ENCODE measurements at places on chromosomes 1 and 21. TPM values are rescaled to one million over a fixed set of nuclear protein-coding genes. Genes with fewer than 3 reads are reported as not detected.

The RHD gene
- not detected for total RNA-seq

The SAMD11 gene
- 1.3 TPM for total RNA-seq

The TMEM54 gene
- total RNA-seq = 10.9 TPM

The G0S2 gene
- 205 TPM for total RNA-seq

The RNU1-2 gene
- total RNA-seq = 2,260 TPM

The SLC35F3 gene
- total RNA-seq = not detected

The CDCA8 gene
- total RNA-seq = 0.17 TPM

The SLC22A15 gene
- total RNA-seq = 11.2 TPM

The AGMAT gene
- 0.18 TPM for total RNA-seq

The ASCL5 gene
- total RNA-seq = not detected

The CRYBG2 gene
- not detected for total RNA-seq

The PRRX1 gene
- total RNA-seq = 91.2 TPM

The NVL gene
- total RNA-seq = 10.7 TPM

The CYP4A11 gene
- 0.25 TPM for total RNA-seq

GRCh38 chr1:73911849-73912248, 286.1 kb downstream of the LRRIQ3 start:
- no peak for DNase-seq

DNA sequence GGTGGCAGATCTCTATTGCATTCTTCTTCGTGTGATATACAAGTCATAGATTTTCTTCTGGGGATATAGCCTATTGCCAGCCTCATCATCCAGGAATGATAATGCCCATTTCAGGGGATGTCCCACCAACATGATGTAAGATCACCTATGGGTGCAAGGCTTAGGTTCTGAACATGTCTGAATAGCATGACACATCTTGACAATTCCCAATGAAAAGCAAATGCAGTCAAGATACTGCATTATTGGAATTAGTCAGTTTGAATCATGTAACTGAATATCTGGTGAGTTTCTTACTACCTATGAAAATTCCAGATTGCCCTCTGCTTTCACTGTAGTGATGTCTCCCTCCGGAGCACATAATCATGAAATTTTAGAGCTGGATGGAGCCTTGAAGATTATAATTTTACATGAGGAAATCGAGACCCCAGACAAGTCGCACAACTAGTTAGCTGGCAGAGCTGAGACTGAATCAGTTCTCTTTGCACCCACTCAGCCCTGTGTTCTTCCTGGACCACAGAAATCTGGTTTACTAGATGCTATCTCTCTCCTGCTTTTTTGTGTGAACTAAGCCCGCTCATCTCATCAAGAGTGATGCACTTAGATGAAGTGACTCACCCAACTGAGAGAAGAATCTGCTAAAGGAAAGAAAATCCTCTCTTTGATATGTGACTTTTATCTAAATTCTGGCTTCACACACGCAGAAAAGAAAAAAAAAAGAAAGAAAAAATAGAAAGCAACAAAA, 65.0 kb downstream of the WDR64 start:
- DNase-seq = no peak

DNA sequence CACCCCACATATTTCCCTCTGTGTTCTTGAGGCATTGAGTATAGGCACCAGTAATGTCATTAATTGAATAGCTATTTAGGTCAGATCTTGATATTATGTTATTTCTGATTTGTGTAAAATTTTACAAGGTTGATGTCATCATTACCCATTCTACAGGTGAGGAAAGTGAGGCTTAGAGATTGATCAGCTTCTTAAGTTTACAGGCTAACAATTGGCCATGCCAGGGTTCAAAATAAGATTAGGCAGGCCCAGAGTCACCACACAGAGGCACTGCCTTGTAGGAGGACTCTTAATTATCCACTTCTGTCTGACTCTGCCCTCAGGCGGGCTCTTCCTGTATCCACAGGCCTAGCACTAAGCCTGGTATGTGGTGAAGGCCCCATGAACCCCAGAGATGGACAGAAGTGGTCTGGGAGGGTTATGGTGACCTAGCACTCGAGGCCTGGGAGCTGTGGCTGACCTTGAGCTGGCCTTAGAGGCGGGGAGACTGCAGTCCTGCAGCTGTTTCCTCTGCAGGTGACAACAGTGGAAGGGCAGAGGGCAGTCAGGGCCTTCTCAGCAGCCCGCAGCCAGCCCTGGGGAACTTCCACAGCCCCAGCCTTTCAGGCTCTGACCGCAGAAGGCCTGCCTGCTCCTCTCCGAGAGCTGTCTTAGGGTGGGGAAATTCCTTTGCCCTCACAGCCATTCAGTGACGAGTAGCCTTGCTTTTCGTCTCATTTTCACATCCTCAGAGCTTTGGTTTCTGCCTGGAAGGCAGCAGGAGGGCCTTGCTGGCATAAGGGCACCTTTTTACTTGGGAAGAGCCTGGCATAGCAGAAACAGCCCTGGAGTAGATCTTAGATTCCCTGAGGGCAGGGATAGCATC, 12.2 kb downstream of the ZDHHC18 start:
- DNase-seq = no peak

DNA sequence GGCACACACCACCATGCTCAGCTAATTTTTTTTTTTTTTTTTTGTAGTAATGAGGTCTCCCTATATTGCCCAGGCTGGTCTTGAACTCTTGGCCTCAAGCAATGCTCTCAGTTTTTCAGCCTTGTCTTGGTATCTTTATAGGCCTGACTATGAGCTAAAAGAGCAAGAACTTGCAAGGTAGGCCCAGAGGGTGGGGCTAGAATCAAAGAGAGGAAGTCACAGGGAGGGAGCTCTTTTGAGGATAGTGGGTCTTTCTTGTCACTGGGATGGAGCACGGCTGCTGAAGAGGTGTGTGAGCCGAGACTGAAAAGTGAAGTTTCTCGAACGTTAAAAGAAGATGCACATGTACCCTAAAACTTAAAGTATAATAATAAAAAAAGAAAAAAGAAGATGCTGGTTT, 260.0 kb upstream of the BEND5 start:
- DNase-seq = no peak

DNA sequence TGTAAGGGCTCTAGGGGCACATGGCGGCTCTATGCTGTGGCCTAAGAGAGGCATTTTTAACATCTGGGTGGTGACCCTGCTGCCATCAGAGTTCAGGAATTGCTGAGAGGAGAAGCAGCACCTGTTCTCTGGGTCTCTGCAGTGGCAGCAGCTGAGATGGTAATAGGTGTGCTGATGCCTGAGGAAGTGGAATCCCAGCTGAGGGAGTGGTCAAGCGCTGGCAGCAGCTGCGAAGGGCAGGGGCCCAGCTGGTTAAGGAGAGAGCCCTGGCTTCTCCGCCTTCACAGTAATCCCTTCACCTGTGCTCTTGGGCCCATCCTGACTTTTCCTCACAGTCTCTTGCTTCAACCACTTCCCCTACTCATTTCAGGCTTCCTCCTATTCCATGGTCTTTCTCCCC, 39.8 kb downstream of the GJA5 start:
- no peak for DNase-seq

DNA sequence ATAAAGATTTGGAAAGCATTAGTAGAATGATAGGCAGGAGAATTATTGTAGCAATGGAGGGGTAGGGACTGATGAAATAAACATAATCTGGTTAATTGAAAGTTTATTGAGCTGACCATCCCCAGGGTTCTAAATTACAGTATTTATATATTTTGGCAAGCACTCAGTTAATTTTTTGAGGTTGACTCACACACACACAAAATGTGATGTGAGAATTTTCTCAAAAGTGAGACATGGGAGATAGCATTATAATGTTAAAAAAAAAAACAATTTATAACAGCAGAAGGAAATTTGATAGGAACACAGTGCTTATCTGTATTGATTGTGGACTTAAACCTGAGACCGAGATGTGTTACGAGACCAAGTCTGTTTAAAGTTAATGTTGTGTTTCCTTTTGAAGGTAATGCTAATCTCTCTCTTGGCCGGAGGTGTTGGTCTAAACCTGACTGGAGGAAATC, 24.6 kb downstream of the TRIM45 start:
- DNase-seq = no peak

- no peak for DNase-seq
These were observed 84.7 kb downstream of the DISP3 start for GRCh38 chr1:11563560-11564069.

GRCh38 chr21:16179773-16180172, 450.0 kb downstream of the USP25 start:
- DNase-seq = no peak

- DNase-seq = no peak
These were observed 9.8 kb downstream of the IFNGR2 start for GRCh38 chr21:33412832-33413519.

DNA sequence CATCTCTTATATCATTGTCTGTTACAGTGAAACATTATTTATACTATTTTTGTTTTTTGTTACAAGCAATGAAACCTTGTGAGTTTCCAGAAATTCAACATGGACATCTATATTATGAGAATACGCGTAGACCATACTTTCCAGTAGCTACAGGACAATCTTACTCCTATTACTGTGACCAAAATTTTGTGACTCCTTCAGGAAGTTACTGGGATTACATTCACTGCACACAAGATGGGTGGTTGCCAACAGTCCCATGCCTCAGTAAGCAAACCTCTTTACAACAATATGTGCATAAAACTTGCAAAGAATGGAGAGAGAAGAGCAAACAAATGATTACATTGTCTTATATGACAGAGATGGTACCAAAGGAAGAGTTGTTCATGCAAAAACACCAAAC, 22.4 kb downstream of the CFHR4 start:
- no peak for DNase-seq

GRCh38 chr1:113846391-113847035, 25.0 kb downstream of the PTPN22 start:
- no peak for DNase-seq

- DNase-seq = no peak
These were observed 16.6 kb downstream of the MX1 start for GRCh38 chr21:41442481-41443186.

- DNase-seq = peak; percentile 52
These were observed 235.1 kb downstream of the RRAGC start for GRCh38 chr1:38624336-38625039.

- no peak for DNase-seq
These were observed 59.5 kb downstream of the KCNK1 start for GRCh38 chr1:233673261-233673946.

DNA sequence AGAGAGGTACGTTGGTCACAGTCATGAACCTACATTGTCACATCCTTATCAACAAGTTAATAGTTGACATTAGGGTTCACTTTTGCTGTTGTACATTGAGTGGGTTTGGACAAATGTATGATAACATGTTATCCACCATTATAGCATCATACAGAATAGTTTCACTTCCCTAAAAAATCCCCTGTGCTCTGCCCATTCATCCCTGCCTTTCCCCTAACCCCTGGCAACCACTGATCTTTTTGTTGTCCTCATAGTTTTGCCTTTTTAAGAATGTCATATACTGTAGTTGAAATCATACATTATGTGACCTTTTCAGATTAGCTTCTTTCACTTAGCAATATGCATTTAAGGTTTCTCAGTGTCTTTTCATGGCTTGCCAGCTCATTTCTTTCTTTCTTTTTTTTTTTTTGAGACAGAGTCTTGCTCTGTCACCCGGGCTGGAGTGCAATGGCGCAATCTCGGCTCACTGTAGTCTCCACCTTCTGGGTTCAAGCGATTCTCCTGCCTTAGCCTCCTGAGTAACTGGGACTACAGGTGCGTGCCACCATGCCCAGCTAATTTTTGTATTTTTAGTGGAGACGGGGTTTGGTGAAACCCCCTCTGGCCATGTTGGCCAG, 50.6 kb downstream of the UCK2 start:
- no peak for DNase-seq

DNA sequence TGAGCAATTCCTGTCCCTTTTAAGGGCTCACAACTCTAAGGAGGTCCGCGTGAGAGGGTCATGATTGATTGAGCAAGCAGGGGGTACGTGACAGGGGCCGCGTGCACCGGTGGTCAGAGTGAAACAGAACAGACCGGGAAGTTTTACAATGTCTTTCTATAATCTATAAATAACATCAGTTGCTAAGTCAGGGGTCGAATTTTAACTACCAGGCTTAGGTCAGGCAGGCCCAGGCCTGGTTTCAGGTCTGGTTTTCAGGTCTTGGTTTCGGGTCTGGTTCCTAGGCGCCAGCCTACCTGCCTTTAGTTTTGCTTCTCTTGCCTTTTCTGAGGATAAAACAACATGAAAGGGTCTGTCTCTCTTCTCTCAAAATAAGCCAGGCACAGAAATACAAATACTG, 476.0 kb upstream of the CAMK1G start:
- DNase-seq = no peak

DNA sequence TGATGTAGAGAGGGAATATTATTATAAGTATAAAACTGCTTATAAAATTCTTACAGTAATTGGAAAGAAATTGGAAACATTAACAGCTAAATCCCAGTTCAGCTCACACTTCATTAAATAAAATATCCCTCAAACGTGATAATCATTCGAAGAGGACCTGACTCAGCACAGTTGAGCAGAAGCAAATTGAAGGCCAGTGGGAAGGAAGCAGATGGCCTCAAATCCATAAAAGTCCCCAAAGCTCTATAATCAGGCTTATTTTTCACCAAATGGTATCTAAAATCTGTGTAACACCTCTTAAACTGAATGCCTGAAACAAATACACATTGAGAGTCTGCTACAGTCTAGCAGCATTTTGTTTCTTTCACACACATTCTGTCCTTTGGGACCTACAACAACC, 106.8 kb downstream of the TENT5C start:
- DNase-seq = no peak

- DNase-seq = no peak
These were observed 223.3 kb upstream of the ZRANB2 start for GRCh38 chr1:71304125-71304524.

GRCh38 chr1:228307218-228308023, 99.2 kb downstream of the TRIM11 start:
- DNase-seq = peak; percentile 14

- DNase-seq = no peak
These were observed 57.8 kb downstream of the EPB41 start for GRCh38 chr1:28971980-28972771.

- no peak for DNase-seq
These were observed 108.7 kb downstream of the ENAH start for GRCh38 chr1:225544263-225544662.

GRCh38 chr1:109802136-109802900, 38.6 kb upstream of the EPS8L3 start:
- no peak for DNase-seq

DNA sequence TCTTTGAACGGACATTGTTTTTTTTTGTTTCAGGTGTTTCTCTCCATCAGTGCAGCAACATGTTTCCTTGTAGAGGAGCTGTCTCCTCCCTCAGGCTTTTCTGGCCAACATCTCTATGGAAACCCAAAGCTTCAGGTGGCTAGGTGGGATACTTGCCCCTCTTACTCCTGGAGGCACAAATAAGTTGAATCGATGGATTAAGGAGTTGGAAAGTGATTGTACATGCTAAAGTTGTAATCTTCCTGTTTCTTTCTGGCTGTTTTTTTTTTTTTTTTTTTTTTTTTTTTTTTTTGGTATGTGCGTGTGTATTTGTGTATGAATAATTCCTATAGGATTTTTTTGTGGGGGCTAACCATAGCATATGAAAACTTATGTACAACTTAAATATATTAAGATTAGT, 10.6 kb downstream of the USP25 start:
- DNase-seq = no peak

GRCh38 chr1:210722410-210723081, 393.8 kb downstream of the HHAT start:
- no peak for DNase-seq

- peak; percentile 21 for DNase-seq
These were observed 3.6 kb downstream of the ETS2 start for GRCh38 chr21:38809198-38809878.
